ENCODE measurements at places on chromosomes 3 and 15.

GRCh38 chr15:33565094-33565493 is 254.3 kb downstream of the RYR3 start:
- DNase-seq: no peak

DNA sequence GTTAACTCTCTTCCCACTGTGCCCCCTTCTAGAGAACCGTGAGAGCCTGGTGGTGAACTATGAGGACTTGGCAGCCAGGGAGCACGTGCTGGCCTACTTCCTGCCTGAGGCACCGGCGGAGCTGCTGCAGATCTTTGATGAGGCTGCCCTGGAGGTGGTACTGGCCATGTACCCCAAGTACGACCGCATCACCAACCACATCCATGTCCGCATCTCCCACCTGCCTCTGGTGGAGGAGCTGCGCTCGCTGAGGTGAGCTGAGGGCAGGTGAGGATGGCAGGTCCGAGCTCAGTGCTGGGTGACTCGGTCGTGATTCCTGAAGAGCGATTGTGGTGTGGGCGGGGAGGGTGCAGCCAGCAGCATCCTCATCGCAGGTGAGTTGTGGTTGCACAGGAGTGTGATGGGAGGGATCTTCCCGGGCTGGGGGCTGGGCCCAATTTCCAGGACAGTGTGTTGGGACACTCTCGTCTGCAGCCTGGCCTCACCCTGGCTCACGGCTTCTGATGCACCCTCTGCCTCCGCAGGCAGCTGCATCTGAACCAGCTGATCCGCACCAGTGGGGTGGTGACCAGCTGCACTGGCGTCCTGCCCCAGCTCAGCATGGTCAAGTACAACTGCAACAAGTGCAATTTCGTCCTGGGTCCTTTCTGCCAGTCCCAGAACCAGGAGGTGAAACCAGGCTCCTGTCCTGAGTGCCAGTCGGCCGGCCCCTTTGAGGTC is 8.0 kb downstream of the MCM2 start:
- DNase-seq: no peak

GRCh38 chr3:138389841-138390581 is 41.6 kb downstream of the MRAS start:
- DNase-seq: no peak

- no peak for DNase-seq
Measured at GRCh38 chr3:142944342-142944741, 19.1 kb downstream of the PAQR9 start.

DNA sequence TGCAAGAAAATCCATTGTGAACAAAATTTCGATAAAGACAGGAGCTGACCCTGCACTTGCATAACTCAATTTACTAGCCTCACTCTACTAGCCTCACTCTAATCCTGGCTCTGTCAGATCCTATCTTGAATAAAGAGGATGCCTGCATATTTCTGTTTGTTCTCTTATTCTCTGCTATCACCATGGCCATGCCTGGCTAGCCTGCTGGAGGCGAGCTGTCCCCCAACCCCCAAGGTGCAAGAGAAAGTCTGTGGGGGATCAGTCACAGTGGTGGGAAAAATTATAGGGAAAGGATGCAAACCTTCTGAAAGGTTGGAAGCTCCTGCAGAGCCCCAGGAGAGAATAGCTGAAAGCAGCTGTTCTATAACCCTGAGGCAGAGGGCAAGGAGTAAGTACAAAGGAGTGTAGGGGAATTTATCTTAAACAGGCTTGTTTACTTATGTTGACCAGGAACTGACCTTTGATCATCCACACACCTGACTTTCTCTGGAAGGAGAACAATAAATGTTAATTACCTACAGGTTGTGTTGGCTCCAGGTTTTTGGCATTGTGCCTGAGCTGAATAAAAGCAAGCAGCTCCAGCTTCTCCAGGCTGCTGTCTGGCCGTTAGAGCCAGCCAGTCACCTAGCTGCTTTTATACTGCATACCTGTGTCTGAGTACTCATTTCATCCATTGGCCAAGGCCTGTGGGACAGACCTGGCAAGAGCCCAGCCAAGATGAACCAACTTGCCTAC is 137.7 kb upstream of the RASGRP1 start:
- no peak for DNase-seq

DNA sequence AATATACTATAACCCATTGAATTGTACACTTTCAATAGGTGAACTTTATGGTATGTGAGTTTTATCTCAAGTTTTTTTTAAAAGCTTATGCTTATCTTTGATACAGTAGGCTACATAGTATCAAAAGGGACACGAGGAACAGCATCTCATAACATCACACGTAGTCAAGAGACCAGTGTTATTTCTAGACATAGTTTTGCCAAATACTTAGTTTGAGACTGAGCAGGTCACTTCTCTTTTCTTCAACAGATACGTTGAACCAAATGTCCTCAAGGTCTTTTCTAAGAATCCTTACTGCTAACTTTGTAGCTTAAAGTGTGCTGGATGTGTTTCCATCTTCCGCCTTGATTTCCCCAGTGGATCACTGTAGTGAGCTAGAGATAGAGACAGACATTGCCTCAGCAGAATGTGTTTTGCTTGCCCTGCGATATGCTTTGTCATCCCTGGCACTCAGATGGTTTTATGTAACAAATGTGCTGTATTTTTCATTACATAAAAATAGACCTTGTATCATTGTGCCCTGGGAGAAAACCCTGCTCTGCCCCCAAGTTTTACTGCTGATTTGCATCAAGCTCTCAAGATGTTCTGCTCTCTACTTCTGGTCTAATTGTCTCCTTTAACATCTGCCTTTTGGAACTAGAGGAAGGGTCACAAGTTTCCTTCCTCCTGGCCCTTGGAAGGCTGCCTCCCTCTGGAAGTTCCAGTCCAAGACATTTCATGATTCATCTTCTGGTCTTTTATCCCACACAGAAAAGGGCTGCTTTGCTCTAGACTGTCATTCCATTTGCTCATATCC is 426.4 kb upstream of the RGMA start:
- no peak for DNase-seq

DNA sequence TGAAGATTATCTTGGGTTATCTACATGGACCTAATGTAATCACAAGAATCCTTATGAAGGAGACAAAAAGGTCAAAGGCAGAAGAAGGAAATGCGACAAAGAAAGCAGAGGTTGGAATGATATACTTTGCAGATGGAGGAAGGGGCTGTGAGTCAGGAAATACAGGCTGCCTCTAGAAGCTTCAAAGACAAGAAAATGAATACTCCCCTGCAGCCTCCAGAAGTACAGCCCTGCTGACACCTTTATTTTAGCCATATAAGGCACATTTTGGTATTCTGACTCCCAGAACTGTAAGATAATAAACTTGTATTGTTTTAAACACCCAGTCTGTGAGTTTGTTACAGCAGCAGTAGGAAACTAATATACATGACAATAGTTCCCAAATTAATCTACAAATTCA is 58.6 kb downstream of the SIDT1 start:
- no peak for DNase-seq
